Pulmonary artery endothelial cell (primary cell): ENCODE measurements at places on chromosomes 11 and 22.

- DNase-seq, result no peak
Observed at GRCh38 chr11:67054836-67055523, 1.7 kb upstream of the RHOD start.

DNA sequence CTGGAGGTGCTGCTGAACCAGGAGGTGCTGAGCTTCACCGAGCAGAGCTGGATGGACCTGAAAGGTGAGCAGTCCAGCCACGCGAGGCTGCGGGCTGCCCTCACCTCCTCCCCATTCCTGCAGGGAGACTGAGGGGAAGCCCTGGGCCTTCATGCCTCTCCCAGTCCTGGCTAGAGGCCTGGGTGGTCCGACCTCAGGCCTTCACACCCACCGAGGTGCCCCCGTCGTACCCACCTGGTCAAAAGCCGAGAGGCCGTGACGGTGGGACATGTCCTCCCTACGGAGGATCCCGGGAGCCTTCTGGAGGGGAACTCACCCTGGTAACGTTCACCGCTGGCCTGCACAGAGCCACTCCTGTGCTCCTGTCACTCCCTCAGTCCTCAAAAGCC is 5.1 kb downstream of the SUSD2 start:
- DNase-seq, result no peak

DNA sequence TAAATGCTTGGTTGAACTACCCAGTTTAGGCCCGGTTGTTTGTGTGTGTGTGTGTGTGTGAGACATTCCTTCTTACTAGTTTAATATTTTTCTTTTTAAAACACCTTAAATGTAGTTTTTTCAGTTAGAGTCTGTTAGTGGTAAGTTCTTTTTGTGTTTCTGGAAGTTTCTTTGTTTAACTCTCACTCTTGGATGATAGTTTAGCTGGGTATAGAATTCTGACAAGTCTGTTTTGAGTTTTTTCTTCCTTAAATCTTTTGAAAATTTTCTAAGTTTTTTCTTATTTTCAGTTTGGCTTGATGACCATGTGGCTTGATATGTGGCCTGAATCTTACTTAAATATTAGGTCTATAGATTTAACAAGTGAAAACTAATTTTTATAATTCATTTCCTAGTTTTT is 60.1 kb downstream of the PDE3B start:
- DNase-seq, result no peak

- peak; percentile 24 for DNase-seq
Observed at GRCh38 chr11:61158691-61159381, 2.4 kb downstream of the VPS37C start.

- DNase-seq, result no peak
Observed at GRCh38 chr11:76574406-76574805, 96.1 kb downstream of the LRRC32 start.

DNA sequence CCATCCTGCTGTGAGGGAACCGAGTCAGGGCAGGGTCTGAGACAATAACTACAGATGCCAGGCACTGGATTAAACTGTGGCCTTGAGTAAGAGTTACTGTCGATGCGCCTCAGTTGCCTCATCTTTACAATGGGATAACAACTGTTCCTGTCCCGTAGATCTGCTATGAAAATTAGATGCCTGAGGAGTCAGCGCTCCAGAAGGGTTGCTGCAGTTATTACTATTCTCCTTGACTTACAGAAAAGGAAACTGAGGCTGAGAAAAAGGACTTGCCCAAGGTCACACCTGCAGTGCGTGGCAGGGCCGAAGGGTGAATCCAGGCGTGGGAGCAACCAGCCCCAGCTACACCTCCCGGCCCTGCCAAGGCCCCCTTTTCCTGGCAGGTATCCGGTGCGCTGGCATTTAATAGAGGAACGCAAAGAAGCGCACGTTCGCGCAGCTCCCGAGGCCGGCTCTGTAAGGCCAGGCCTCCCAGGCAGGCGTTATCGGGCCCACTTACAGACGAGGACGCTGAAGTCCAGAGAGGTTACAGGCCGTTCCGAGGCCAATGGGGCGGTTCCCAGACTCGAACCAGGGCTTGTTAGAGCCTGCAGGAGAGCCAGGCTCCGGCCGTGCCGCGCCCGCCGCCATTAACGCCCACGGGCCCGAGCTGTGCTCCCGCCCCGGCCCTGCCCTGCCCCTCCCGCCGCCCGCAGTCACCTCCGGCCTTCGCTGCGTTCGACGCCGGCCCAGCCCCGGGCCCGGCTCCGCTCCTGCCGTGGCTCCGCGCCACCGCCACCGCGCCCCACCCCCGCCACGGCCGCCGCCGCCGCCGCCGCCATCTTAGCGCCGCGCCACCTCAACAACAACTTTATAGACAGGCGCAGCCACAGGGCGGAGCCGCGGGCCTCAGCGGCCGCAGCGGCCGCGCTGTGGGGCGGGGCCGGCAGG is at the start of gene C11orf68:
Gene C11orf68 (minus strand): TSS at position 852 of the 930 bp plus-strand sequence. CDS start 31 bp downstream, at position 821.
- no peak for DNase-seq

GRCh38 chr11:11334607-11335006 is 18.4 kb downstream of the CSNK2A3 start:
- DNase-seq, result no peak

GRCh38 chr11:61969838-61970662 is 2.6 kb upstream of the FTH1 start:
- peak; percentile 67 for DNase-seq

DNA sequence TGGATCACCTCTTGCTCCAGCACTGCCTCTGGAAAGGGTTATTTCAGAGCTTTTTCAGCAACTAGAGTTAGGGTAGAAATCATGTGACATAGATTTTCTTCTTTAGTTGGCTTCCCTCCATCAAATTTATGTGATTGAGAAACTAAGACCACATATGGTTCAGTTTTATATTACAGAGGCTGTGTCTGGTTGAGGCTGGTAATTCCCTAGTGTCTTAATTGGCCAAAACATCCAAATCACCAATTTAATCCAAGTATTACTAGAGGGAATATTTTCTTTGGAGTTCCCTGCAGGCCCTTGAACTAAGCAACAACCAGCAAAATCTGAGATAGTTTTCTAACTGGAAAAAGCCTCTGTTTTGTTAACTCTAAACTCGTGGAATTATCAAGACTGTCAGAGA is 136.3 kb downstream of the ARHGAP42 start:
- no peak for DNase-seq

DNA sequence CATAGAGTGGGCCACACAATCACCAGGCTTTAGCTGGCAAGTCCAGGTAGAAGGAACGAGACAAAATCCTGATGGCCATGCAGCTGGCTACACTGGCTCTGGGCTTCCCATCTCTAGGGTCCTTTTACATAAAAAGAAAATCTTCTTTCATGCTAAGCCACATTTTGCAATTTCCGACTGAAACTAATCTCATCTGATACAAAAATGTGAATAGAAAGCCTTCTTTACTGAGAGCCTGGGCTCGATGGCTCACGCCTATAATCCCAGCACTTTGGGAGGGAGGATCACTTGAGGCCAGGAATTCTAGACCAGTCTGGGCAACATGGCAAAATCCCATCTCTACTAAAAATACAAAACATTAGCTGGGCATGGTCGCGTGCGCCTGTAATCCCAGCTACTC is 67.2 kb downstream of the MICAL3 start:
- DNase-seq, result no peak
